ENCODE measurements at places on chromosomes 16 and 17.

DNA sequence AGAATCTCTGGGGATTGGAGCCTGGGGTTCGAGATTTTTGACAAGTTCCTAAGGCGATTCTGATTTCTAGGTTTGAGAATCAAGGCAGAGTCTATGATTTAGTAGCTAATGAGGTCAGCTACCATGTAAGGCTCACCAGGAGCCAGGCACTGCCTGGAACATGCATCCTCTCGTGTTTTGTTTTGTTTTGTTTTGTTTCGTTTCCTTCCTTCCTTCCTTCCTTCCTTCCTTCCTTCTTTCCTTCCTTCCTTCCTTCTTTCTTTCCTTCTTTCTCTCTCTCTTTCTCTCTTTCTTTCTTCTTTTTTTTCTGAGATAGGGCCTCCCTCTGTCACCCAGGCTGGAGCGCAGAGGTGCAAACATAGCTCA, 39.1 kb downstream of the SRCIN1 start:
- no peak for DNase-seq

- DNase-seq, result no peak
These were observed 84.2 kb downstream of the PITPNC1 start for GRCh38 chr17:67461228-67461780.

- no peak for DNase-seq
These were observed 9.3 kb upstream of the KRT17 start for GRCh38 chr17:41633556-41634199.

DNA sequence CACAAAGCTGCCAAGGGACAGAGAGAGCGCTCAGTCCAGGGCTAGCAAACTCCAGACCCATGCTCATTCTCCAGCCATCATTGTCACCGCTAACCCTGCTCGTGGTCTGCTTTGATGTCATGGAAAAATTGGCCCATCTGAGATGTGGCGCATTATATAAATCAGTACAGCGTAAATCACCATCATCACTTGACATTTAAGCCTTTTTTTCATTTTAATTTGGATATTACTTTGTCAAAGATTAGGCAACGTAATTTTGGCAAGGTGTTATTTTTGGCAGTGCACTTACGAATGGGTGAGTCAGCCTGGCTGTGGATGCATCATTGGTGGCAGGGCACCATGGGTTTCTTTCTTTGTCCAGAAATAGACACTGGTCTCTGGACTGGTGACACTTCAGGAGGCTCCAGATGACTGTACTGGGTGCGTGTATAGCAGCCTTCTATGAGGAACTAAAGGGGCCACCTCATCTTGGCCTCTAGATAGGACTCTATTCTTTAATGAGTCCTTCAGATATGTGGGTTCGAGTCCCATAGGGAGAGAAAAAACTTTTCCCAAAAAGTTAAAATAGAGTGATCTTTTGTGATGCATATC, 166.3 kb downstream of the MSI2 start:
- no peak for DNase-seq

GRCh38 chr16:508884-509736, 18.4 kb upstream of the CAPN15 start:
- DNase-seq, result no peak

GRCh38 chr16:85628645-85629044, 15.5 kb downstream of the GSE1 start:
- no peak for DNase-seq

DNA sequence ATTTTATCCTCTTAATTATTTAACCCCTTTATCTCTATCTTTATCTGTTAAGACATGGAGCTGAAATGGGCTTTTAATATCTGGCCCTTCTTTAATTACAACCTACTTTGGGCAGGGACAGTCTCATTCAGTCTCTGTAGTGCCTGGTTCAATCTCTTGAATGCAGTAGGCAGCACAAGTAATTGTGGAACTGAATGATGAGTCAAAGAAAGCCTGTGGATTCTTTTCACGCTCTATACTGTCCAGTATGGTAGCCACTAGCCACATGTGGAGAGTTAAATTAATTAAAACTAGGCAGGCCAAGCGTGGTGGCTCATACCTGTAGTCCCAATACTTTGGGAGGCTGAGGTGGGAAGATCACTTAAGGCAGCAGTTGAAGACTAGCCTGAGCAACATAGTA, 9.3 kb downstream of the BPTF start:
- no peak for DNase-seq

- DNase-seq, result no peak
These were observed 7.6 kb downstream of the CBFA2T3 start for GRCh38 chr16:88969361-88969831.
